ENCODE measurements at places on chromosomes 2 and 18.

DNA sequence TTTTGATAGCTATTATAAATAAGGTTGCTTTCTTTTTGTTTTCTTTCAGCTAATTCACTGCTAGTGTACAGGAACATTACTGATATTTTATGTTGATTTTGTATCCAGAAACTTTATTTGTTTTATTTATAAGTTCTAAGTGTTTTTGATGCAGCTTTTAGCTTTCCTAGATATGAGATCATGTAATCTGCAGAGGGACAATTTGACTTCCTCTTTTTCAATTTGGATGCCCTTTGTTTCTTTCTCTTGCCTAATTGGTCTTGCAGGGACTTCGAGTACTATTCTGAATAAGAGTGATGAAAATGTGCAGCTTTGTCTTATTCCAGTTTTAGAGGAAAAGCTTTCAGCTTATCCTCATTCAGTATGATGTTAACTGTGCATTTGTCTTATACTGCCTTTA is 643.4 kb upstream of the CDH2 start:
- DNase-seq, result no peak

DNA sequence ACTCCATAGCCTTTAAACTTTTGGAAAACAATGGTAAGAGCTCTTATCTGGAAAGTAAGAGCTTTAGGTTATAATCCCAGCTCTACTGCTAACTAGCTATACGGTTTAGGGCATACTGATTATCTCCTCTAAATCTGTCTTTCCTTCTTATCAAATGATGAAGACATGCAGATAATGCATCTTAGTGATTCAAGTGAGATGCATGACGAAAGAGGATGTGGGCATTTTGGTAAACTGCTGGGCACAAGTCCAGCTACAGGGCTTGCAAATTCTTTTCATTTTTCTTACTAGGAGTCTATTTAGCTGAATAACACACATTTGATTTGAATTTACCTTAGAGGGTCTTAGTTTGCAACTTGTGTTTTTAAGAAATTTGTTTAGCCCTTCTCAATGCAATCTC is 1604.8 kb upstream of the ZEB2 start:
- no peak for DNase-seq

GRCh38 chr2:109226622-109227021 is 97.6 kb downstream of the SH3RF3 start:
- no peak for DNase-seq

DNA sequence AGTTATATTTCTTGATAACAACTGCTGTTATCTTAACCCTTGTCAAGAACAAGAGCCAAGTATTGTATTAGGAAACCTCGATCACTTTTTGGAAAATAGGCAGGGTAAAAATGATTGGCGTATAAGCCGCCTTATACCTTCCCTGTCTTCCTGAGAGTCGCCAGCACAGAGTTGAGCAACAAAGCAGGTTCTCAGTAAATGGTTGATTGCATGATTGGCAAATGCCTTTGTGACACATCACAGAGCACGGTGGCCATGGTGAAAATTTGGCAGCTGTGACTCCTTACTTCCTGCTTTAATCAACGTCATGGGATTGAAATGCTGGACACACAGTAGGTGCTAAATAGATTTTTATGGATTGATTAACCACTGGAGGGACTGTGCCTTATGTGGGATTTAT is 3.9 kb upstream of the KLHL29 start:
- no peak for DNase-seq

DNA sequence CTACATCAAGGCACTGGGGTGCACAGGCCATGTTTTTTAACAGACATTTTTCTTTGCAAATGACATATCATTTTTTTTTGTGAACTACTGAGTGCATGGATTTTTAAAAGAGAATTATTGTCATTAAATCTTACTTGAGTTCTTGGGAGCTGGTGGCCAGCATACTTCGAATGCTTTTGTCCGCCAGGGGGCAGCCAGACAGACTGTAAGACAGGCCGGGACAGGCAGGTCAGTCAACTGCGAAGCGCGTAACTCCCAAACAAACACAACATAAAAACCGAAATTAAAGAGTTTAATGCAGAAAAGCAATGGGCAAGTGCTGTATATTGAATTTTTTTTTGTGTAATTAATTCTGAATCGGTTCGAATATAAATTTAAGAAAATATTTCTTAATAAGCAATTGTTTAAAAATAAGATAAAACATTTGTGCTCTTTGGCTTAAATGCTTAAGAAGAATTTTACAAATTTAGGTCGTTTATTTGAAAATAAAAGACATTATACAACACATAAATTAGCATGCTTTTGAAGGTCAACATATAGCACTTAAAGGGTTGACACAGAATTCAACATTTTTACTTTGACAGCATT is 142.2 kb upstream of the PXDN start:
- DNase-seq, result peak; percentile 39

- DNase-seq, result no peak
Observed at GRCh38 chr2:168652997-168653921, 149.2 kb upstream of the NOSTRIN start.

Measured in activated gamma-delta T cell treated with Interleukin-2 at 50 U/mL for 16 hours (primary cell).